GM23338 (cell line): ENCODE measurements at places on chromosomes 7 and 10.

- no peak for DNase-seq
Measured at GRCh38 chr7:138926241-138926612, 55.0 kb downstream of the KIAA1549 start.

DNA sequence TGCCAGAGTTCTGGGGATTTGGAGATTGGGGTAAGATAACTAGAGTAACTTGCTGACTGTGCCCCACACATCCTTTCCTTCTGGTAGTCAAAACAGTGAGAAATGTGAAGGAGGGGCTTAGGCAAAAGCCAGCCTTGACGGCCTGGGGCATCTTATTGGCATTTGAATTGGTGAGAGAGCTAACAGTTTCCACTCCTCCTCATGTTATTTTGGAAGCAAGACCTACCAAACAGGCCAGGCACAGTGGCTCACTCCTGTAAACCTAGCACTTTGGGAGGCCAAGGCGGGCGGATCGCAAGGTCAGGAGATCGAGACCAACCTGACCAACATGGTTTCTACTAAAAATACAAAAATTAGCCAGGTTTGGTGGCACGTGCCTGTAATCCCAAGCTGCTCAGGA is 596.6 kb downstream of the GRM8 start:
- DNase-seq, result peak; percentile 56

DNA sequence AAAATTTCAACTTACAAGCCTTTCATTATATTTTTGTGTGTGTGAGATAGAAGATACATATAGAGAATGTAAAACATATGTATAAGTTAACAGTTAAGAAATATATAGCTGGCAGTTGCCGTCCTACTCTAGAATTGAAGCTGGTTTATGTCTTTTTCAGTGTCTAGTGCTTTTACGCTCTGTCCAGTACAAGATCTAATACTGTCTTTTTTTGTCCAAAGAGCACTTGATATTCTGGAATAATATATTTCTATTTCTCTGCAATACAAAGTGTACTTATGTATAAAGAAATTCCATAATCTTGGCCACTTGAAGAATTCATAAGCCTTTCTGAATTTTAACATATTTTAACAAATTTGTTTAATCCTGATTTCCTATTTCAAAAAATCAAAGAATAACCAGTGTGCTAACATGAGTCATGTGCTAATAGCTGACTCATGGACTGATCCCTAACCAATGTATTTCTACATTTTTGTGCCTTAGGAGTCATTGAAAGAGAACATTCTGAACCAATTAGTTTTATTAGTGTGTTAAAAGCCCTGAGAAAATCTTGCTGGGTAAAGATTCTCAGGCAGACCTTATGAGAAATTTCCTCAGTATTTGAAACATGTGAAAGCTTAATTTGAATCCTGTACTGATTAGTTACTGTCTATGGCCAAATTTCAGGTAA is 73.2 kb upstream of the CCAR1 start:
- DNase-seq, result no peak

- DNase-seq, result peak; percentile 95
Measured at GRCh38 chr7:48035301-48035966, at the start of gene C7orf57. Gene C7orf57 (plus strand): TSS chr7:48035543. CDS start chr7:48036309, 766 bp downstream.

DNA sequence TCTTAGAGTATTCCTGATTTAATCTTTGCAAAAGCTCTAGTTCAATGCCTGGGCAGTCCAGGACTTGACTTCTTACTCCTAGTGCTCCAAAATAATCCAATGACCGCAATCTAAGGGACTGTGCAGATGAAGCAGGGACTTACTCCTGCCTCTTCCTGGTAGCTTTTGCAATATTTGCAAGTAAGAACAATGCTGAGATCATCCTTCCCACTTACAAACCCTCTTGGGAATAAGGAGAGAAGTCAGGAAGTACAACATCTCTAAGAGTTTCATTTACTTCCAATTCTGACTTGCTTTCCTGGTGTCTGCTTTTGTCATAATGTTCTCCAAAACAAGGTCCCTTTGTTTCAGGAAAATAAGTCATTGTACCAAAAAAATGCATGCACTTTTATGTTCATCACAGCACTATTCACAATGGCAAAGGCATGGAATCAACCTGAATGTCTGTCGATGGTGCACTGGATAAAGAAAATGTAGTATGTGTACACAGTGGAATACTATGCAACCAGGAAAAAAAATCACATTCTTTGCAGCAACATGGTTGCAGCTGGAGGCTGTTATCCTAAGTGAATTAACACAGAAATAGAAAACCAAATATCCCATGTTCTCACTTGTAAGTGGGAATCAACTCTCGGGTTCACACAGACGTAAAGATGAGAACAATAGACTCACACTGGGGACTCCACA is 7.1 kb upstream of the KCNMA1 start:
- DNase-seq, result no peak

DNA sequence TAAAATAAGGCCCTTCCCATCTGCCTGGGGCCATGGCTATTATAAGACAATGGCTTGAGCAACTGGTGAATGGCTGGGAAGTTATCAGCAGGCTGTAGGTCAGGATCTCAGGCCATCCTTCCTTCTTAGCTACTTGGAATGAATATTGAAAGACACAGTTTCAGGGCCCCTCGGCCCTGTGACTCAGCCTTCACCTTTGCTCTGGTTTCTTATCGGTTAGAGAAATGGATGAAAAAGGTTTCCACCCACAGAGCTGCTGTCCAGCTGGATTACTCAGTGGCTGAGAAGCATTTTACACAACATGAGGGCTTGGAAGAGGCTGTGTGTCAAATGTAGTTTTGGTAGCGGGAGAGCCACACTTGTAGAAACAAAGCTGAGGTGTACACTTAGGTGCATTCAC is 9.4 kb downstream of the ACSL5 start:
- DNase-seq, result no peak

- DNase-seq, result no peak
Measured at GRCh38 chr10:131168238-131168875, 143.2 kb downstream of the TCERG1L start.

GRCh38 chr7:57653262-57653830 is 203.4 kb downstream of the ZNF716 start:
- DNase-seq, result no peak

DNA sequence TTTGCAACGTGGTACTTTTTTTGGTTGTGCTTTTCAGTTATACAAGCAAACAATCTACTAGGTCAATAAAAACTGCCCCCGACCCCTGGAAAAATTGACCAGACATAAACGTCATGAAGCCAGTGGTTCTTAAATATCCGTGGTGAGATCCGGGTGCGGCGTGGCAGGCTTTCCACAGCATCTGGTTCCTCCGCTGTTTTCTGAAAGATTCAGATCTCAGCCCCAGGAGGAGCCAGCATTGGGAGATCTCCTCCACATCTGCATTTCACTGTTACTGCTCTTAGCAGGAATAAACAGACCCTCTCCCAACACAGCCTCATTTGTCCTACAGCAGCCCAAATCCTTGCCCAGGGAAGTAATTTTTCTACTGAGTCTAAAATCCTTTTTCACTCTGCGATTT is 664.3 kb upstream of the FOXK1 start:
- no peak for DNase-seq
